ENCODE measurements at places on chromosomes 4 and X.
A peak's percentile ranks its signal among the peaks of the same experiment; 100 is the strongest.

DNA sequence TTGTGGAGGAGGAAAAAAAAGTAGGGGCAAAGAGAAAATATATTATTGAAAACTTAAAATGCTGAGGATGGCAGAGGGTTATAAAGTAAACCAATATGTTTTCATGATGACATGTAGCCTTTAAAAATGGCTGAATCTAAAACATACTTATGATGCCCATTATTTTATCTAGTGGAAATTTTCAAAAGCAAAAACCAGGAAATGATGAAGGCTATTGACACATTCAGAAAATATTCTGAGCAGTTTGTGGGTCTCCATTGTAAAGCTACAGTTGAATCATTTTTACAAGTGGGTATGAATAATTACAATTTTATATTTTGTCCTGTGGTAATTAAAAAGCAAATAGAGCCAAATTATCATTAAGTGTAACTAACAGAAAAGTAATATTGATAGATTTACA, 10.7 kb downstream of the PLS3 start:
- DNase-seq = no peak

- no peak for DNase-seq
These were observed 50.1 kb upstream of the PHKA2 start for GRCh38 chrX:19034025-19034424.

- DNase-seq = no peak
These were observed 92.6 kb downstream of the CCSER1 start for GRCh38 chr4:90219822-90220221.

- no peak for DNase-seq
These were observed 188.3 kb upstream of the RPS6KA3 start for GRCh38 chrX:20455001-20455400.

GRCh38 chr4:159937595-159937994, 834.7 kb downstream of the RAPGEF2 start:
- no peak for DNase-seq

GRCh38 chrX:19373351-19373891, 29.7 kb downstream of the PDHA1 start:
- peak; percentile 6 for DNase-seq

DNA sequence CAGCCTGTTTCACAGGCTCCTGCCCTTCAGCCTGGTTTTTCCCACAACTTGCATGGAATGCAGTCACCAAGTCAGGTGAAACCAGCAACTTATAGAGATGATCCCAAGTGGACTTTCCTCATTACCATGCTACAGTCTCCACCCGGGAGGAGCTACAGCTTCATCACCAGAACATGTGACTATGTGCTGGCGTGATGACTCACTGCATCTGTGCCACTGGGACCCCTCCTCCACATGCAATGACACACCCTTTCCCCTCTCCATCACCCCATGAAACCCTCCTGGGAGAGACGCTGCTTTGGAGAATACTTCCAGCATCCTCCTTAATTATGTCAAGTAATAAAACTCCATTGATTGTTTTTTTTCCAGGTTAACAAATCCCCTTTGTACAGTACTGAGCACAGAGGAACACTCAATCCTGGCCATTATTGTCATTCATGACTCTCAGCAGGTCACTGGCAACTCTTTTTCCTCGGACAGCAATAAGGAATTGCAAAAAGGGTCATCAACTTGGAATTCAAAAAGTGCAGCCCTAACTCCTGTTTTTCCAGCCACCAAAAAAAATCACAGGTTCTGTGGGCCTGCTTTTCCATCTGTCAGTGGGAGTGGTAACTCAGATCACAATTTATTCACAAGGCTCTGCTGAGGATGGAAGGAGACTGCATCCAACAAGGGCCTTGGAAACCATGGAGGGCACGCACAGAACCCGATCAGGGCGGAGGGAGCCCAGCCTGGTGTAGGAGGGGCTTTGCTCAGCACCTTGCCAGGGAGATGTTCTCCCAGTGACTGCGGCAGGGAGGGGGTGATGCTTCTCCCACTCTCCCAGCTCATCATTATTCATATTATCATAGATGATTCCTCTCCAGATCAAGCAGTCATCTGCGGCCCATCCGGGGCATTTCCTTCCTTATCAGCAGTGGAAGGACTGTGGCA, 17.4 kb downstream of the QDPR start:
- DNase-seq = no peak
